ENCODE measurements at places on chromosomes 3 and 15. TPM values are rescaled to one million over a fixed set of nuclear protein-coding genes. Genes with fewer than 3 reads are reported as not detected.

DNA sequence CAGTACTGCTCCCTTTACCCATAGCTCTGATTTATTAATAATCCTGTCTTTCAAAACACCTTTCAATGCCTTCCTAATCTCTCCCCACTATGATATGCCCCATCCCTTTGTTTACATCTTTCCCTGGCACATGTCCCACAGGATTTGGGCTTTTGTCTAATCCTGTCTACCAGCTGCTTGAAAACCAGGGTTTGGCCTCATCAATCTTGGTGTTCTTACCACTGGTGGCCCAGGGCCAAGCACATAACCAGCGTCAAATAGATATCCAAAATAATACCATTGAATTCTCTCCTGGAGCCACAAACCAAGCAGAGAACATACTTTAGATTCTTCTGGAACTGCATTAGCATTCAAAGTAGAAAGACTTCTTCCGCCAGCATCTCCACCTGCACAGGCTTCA, 104.8 kb upstream of the PPP2R3A start:
- no peak for DNase-seq

- DNase-seq = no peak
Observed at GRCh38 chr15:77548589-77549557, 83.8 kb downstream of the LINGO1 start.

DNA sequence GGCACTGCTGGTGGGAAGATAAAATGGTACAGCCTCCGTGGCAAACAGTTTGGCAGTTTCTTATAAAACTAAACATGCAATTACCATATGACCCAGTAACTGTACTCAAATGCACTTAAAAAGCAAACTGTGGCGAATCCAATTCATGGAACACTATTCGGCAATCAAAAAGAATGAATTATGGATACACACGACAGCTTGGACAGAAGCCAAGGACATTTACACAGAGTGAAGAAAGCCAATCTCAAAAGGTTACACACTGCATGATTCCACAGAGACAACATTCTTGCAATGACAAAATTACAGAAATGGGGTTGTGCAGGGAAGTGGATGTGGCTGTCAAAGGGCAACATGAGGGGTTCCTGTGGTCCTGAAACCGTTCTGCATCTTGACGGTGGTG, 122.1 kb upstream of the IQSEC1 start:
- no peak for DNase-seq

DNA sequence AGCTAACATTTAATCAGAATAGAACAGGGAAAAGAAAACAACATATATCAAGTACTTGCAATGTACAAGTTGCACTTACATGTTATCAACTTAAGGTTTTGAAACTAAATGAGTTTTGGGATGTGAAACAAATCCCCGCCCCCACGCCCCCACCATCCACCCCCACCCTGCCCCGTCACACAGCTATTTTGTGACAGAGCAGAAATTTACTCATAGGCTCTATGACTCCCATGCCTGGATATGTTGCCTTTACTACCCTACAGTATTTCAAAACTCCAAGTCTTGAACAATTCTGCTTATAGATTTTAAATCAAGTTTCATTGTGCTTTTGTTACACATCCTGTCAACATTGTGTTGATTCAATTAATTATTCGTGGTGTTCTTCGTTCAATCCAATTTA, 18.1 kb upstream of the IL1RAP start:
- no peak for DNase-seq

GRCh38 chr3:143224716-143225115, 105.1 kb downstream of the CHST2 start:
- DNase-seq = no peak

GRCh38 chr3:125005222-125005621, 50.6 kb downstream of the HEG1 start:
- DNase-seq = no peak

DNA sequence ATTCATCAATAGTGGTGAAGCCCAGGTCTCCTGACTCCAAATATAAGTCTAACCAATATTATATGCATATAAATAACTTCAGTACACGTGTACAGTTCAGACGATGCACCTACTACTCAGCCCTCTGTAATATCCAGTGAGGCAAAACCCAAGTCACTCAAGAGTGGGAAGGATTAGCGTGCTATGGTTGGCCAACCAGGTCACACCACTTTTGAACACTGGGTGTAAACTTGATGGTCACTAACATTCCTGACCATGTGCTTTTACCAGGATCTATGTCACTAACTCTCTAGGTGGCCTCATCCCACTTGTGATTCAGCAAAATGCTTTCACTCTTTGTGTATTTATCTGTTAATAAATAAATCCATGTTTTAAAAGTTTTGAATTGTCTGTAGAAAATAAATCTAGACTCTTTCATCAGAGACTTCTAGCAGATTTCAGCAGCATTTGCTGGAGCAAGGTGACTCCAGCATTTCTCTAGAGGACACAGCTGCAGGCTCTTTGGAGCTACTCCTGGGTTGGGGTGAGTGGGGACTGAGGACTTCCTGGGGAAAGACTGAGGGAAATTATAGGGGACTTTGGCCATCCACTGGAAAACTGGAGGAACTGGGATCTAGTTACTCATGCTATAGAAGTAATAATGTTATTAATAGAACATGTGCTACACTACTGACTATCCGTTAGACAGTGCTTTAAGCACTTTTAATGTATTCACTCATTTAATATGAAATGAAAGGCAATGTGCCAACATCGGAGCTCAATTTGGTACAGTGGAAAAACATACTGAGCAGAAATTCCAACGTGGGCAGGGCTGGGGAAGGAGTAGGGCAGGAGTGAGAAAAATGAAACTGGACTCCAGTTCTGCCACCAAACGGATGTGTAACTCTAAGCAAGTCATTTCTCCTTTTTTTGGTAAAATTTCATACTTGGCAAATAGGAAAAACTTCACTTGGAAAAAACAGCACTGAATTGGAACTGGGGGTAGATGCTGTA, 97.9 kb downstream of the RORA start:
- no peak for DNase-seq

- DNase-seq = no peak
Observed at GRCh38 chr15:65182538-65182937, 2.6 kb downstream of the CLPX start.

DNA sequence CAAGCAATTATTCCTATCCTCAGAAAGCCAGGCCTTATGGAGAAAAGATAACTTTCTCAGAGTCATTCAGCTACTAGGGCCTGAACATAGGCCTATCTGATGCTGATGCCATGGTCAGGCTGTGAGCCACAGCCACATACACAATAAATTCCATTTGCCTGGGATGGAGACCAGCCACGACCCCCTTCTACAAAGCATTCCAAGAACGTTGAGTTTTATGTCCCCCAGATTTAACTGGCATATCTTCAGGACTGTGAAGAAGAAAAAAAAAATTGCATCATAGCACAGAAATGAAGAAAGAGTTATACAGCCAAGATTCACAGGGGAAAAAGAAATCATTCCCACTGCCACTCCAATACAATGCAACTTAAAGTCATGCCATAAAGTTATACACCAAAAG, 100.0 kb downstream of the THBS1 start:
- no peak for DNase-seq

- no peak for DNase-seq
Observed at GRCh38 chr15:80216141-80216540, 35.9 kb downstream of the CTXND1 start.

DNA sequence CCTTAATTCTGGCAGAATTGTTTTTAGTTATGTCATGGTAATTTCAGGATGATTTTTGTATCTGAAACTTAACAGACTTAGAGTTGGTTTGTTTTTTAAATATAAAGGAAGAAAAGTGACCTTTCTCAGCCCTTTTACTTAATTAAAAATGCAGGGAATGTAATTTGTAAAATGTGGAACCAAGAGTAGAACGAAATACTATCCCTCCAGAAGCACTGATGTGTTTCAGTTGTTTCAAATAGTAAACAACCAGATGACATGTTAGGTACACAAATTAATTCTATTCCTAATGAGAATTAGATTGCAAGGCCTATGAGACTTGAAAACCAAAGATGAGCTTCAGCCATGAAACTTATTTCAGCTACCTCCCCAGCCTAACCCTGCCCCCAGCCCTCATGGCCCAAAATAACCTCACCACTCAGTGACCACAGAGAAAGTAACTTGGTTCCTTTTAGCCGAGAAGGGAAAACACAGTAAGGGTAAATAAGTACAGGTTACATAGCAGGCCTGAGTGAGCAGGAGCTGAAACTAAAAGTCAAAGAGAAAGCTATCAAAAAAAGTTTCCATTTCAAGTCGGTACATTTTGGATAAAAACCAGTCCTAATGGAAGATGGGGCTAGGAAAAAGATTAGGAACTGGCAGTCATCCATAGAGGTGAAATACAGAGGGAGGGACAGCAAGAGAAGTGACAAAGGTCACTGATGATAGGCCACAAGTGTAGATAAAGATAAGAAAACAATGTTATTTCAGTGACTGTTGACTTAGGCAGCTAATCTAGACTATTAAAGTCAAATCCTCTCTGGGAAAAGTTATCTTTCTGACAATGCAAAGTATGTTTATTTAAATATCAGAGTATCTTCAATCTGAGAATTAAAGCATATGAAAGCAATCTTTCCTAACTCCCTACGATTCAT, 23.2 kb downstream of the SENP8 start:
- no peak for DNase-seq

GRCh38 chr3:112365636-112366035, 32.7 kb downstream of the CD200 start:
- no peak for DNase-seq

GRCh38 chr3:44416031-44417030, 61.1 kb downstream of the ZNF445 start:
- no peak for DNase-seq

DNA sequence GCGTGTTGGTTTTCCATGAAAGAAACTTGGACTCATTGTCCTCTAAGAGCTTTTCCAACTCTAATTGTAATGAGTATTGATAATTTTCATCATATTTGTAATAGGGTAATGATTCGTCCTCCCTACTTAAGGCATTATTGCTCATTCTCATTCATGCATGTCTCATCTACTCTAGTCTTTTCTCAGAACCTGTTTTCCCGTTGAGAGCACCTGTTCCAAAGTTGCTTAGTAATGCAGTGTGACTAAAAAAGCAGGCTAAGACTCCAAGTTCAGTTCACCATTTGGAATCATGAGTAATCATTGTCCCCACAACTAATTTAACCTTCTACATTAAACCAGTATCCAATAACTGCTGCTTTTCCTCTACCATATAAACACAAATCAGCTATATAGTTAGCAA, 84.0 kb downstream of the FILIP1L start:
- DNase-seq = no peak

DNA sequence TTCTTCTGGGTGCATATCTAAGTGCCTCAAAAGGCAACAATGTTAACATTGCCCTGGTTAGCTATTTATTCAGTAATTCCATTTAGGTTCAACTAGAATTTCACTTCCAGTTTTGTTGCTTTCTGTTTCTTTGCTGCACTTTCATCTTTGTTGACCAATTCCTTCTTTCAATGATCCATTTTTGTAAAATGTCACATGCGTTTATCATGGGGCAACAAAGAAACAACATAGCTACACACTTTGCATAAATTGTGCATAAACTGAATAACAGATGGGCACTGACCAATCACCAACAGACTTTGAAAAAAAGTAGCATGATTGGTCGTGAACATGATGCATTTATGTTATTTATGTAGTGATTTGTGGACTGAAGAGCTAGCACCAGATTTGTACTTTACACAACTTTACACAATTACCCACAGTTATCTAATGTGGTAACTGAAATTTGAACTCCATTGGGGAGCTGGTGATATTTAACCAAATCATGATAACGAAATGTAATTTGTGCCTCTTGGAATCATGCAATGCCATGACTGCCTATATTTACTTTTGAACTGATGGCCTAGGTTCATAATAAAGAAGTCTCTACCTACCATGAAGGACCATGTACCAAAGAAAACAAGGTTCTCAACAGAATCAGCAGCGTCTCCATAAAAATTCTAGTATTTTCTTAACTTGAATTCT, 7.1 kb upstream of the CPOX start:
- DNase-seq = no peak

DNA sequence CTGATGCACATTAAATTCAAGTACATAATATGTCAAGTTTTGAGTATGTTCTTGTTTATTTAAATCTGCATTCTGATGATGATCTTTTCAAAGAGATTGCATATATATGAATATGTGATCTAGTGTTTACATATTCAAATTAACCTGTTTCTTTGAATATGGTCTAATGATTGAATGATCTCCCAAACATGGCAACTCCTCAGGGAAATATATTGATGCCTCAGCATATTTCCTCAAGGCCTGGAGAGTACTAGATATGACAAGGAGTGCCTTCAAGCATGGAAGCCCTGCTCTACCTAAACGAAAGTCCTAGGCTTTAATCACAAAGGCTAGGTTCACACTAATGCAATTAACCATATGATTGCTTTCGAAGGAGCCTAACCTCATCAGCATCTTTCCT, 532.8 kb downstream of the ZIC1 start:
- DNase-seq = no peak

- DNase-seq = no peak
Observed at GRCh38 chr3:11499144-11499543, 144.6 kb downstream of the VGLL4 start.

Gene SEMA3B
- 423 TPM for total RNA-seq

Gene ADAMTSL3
- total RNA-seq = 4.9 TPM

Gene CLDN11
- 9.7 TPM for total RNA-seq

Gene CCNB2
- total RNA-seq = 5.2 TPM

Gene GRIP2
- total RNA-seq = 0.40 TPM

Gene FANCD2OS
- not detected for total RNA-seq

Gene GAP43
- total RNA-seq = not detected
